ENCODE measurements at places on chromosomes 11 and 22.

DNA sequence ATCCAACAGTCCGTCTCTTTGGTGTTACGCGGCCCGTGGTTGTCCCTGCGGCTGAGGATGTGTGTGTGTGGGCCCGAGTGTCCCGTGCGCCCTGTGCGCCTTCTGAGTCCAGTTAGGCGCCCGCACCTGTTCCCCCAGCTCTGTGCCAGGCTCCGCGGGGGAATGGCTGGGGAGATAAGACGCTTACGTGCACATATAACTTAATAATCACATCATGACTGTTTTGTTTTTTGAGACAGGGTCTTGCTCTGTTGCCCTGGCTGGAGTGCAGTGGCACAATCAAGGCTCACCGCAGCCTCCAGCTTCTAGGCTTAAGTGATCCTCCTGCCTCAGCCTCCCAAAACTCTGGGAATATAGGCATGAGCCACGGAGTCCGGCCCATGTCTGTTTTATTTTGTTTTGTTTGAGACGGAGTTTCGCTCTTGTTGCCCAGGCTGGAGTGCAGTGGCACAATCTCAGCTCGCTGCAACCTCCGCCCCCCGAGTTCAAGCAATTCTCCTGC, 817 bp downstream of the ARL2 start:
- no peak for DNase-seq

GRCh38 chr11:107017104-107017432, 1.2 kb downstream of the GUCY1A2 start:
- DNase-seq, result no peak

GRCh38 chr11:19800162-19800561, 87.5 kb downstream of the NAV2 start:
- no peak for DNase-seq

GRCh38 chr22:48287031-48287430, 1524.6 kb downstream of the TBC1D22A start:
- no peak for DNase-seq

DNA sequence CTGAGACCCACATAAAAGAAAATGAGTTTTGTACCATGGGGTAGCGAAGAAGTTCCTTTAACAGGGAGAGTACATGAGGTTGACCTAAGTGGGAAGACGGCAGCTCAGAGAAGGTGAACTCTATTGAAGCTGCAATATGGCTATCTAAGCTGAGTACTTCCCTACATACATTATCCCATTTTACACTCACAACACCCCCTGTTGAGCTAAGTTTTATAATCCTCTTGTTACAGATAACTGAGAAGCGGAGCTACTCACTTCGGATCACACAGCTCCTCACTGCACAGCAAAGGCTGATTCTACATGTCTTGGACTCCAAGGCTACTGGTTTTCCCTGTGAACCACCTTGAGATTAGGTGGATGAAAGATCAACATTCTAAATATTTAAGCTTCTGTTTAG, 8.2 kb upstream of the PIWIL4 start:
- no peak for DNase-seq

DNA sequence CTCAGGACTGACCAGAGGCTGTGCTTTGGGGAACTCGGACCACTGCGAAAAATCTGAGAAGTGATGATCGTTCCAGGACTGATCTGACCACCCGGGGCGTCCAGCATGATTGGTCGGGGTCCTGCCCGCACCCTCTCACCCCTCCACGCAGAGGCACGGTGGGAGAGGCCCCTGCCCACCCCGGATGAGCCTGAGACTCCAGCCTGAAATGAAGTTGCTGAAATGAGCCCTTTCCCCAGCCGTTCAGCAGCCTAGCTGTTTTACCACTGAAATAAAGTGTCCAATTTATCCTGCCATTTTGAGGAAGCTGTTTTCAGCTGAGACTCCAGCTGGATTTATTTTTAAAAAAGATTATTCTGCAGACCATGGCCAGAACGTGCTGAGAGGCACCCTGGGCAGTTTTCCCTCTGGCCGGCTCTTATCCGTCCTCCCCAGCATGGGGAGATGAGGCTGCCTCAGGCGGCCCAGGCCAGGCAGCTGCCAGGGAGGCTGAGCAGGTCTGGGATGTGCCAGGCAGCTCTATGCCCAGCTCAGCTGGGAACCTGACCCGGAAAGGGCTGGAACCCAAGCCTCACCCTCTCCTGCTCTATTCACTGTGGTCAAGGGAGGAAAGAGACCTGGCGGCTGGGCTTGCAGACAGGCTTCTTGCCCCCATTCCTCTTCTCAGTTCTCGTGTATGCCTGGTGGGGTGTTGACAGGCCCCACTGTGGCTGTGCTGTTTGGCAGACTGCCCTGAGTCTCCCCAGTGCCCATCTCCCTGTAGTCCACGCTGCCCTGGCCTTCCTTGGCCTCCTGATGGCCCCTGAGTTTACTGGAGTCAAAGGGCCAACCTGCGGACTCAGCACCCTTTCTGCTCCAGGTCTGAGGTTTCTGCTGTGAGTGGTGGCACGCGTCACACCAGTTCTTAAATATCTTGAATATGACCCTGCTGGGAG, 161.0 kb upstream of the B3GAT1 start:
- no peak for DNase-seq

GRCh38 chr11:78825591-78826020, 250.9 kb upstream of the NARS2 start:
- DNase-seq, result no peak

DNA sequence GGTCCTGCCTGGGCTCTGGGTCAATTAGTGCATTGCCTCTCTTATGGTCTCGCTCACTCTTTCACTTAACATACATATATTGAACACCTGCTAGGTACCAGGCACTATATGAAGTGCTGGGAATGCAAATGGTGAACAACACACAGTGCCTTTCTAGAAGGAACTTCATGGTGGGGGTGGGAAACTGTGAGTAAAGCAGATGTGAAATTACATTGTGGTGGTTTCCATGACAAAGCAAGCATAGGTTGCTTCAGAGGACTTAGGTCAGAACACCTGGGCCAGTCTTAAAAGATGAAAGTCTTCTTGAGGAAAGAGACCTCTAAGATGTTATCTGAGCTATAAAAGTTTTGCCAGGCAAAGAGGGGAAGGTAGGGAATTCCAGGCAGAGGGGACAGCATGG, 231.3 kb downstream of the BUD13 start:
- DNase-seq, result no peak

GRCh38 chr22:26770624-26771023, 113.2 kb downstream of the MIAT start:
- no peak for DNase-seq

- DNase-seq, result no peak
These were observed 15.7 kb downstream of the TIMP3 start for GRCh38 chr22:32817137-32817730.

GRCh38 chr11:88535266-88535665, 197.7 kb upstream of the CTSC start:
- DNase-seq, result no peak

DNA sequence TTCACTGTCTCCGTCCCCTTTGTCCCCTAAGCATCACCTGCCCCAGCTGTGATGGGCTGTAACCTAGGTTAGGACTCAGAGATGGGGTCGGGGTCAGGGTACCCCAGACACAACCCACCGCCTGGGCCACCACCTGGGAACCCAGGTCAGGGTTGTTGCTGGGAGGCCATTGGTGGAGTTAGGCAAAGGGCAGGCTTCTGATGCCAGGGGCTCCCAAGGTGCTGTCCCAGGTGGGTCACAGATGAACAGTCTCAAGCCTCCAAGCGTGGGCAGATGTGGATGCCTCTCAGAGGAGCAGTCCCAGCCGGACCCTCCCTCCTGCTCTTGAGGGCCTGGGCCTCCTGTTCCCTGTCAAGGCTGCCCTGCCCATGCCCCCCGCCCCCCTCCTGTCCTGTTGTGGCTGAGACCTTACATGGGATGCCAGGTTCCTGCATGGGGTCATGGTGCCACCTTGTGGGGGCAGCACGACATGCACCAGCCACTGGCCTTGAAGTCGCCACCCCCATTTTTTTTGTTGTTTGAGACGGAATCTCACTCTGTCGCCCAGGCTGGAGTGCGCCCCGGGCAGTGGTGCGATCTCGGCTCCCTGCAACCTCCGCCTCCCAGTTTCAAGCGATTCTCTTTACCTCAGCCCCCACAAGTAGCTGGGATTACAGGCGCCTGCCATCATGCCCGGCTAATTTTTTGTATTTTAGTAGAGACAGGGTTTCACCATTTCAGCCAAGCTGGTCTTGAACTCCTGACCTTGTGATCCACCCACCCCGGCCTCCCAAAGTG, 12.1 kb downstream of the GATD1 start:
- peak; percentile 49 for DNase-seq

DNA sequence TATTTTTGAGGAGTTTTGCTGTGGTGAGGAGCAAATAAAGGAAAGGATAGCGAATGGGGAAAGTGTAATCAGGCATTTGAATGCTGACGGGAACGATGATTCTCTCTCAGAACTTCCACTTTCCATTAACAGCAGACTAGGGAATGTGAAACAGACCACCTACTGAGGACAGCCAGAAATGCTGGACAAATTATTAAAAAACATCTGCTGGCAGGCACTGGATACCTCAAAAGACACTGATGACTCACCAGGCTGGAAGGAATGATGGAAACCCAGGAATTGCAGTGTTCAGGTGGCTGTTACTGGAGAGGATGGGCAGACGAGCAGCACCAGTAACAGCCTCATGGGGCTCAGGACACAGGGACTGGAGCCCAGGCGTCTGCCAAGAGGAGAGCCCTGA, 33.4 kb downstream of the PLA2G6 start:
- DNase-seq, result no peak

- no peak for DNase-seq
These were observed 12.6 kb upstream of the IL18BP start for GRCh38 chr11:71986131-71986530.

- DNase-seq, result no peak
These were observed at the start of gene MRPL23 for GRCh38 chr11:1946812-1947484. Gene MRPL23 (plus strand): TSS chr11:1947332. CDS start chr11:1947363, 31 bp downstream.

DNA sequence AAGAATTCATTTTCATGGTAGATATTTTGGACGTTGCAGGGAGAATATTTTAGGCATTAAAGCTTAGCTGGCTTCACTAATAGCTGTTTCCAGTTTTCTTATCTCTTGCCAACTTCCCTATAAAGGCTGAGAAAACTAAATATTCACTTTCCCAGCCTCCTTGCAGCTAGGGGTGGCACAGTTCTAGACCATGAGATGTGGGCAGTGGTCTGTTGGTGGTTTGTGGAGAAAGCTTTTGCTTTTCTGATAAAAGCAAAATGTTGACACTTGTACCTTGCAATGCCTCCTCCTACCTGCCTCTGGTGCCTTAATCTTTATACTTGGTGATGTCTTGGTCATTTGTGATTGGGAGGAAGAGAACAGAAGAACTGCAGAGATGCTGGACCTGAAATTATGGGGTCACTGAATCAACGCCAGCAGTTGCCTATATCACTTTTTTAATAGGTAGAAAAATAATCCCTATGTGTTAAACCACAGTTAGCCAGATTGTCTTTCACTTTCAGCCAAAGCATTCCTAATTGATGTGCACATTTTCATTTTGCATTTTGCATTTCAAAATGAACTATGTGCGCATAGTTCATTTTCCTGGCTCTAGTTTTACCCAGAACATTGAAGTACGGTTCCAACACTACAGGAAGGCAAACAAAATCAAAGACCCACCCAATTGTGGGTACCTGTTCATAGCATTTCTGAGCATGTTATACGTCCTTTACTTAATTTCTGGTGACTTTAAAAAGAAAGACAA, 24.9 kb upstream of the ABTB2 start:
- DNase-seq, result no peak

- DNase-seq, result no peak
These were observed 398 bp upstream of the CRACR2B start for GRCh38 chr11:827146-827896.

DNA sequence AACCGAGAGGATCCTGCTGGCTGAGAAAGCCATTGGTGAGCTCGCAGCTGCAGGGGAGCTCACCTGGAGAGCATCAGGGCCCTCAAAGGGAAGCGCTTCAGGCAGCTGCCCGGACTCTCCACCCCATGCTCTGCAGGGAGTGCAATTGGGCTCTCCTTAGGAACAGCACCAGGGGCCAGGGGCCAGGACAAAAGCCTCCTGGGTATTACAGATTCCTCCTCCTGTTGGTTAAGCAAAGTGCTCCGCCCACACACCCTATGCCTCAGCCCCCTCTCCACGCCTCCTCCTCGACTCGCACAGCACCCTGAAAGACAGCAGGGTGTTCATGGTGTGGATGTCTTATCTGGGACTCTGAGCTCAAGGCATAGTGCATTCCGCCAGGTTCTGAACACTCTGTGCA, 139.9 kb downstream of the SHANK2 start:
- DNase-seq, result no peak

GRCh38 chr11:79028225-79028624, 412.6 kb downstream of the TENM4 start:
- DNase-seq, result no peak

GRCh38 chr11:112161012-112161411, 2.9 kb downstream of the IL18 start:
- DNase-seq, result no peak

DNA sequence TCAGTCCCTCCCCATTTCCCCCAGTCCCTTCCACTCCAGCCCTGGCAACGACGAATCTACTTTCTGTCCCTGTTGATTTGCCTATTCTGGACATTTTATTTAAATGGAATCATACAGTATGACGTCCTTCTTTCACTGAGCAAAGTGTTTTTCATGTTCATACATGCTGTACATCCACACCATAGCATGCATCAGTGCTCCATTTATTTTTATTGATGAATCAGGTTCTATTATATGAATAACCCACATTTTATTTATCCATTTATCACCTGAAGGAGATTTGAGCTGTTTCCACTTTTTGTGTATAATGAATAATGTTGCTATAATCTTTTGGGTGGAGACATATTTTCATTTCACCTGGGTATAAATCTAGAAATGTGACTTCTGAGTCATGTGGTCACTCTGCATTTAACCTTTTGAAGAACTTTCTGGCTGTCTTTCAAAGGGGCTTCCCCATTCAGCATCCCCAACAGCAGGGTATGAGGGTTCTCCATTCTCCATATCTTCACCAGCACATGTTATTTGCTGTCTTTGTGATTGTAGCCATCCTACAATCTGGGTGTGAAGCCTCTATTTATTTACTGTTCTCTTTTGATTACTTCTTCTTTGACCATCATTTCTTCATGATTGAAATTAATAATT, 531.7 kb downstream of the ETS1 start:
- no peak for DNase-seq

DNA sequence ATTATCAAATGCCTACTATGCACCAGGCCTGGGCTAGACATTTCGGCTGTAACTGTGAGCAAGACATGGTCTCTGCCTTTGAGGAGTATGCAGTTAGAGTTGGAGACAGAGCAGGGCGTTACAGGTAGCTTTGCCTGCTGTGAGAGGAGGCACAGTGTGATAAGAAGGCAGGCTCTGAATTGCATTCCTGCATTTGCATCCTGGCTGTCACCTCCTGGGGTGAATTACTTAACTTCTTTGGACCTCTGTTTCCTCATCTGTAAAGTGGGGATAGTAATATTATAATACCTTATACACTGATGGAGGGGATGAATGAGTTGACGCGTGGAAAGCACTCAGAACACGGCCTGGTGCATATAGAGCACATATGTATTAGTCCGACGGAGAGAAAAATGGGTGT, 118.1 kb upstream of the ARHGAP20 start:
- DNase-seq, result no peak

DNA sequence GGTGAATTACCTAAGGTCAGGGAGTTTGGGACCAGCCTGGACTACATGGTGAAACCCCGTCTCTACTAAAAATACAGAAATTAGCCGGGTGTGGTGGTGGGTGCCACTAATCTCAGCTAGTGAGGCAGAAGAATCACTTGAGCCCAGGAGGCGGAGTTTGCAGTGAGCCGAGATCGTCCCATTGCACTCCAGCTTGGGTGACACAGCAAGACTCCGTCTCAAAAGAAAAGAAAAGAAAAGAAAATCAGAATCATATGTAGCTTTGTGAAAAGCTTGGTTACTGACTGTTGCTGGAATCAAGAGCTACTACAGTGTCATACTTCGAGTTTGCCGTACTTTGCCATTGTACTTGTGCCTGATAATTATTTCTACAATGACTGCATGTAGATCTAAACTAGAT, 4.2 kb upstream of the TMEM135 start:
- no peak for DNase-seq

GRCh38 chr11:83827940-83828554, 541.9 kb upstream of the CCDC90B start:
- DNase-seq, result no peak
